Cardiac ventricle fibroblast (primary cell): ENCODE measurements at places on chromosomes 11 and 22. TPM values are rescaled to one million over a fixed set of nuclear protein-coding genes. Genes with fewer than 3 reads are reported as not detected.

Gene SLC25A18
- 0.12 TPM in 1 of 2 replicates, not detected in the other for total RNA-seq

Gene GAS2L1
- 16.2 and 16.6 TPM in 2 replicates for total RNA-seq

Gene MN1
- total RNA-seq: 15.6 and 15.9 TPM in 2 replicates

Gene CDC42EP1
- 67.3 and 73.9 TPM in 2 replicates for total RNA-seq

Gene ACRV1
- not detected in 2 replicates for total RNA-seq

Gene CLCF1
- 8.2 and 8.4 TPM in 2 replicates for total RNA-seq

Gene MOGAT2
- not detected in 2 replicates for total RNA-seq

Gene TRIM51
- total RNA-seq: not detected in 2 replicates
